ENCODE measurements at places on chromosomes 12 and 14.

GRCh38 chr12:70648191-70648590 lies 11.0 kb upstream of the PTPRB start:
- DNase-seq, result no peak

DNA sequence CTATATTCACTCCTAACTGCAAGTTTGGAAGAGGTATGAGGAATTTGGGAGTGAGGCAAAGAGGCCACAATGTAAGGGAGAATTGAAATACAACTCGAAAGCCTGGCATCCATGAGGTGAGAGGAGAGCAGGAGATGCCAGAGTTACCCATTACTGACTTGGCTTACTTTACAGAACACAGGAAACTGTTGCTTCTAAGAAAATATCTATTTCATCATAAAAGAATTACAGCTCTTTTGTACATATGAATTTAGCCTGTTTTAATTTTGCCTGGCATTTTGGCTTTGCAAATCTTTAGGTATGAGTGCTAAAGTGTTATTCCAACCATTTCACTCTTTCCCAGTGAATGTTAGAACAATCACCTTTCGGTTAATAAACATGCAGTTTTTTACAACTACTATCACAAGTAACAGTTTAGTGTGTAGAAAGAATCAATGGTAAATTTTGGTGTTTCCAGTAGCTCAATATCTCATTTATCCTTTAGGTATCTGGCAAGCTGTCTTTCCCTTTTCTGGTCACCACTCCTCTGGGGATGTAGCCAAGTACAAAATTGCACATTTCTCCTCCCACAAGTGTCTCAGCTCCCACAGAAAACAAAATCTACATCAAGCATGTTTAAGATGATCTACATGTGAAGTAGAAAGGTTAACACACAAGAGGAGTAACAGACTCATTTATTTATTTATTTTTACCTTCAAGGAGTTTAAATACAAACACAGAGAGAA lies 196.6 kb upstream of the DCN start:
- no peak for DNase-seq

- no peak for DNase-seq
These were observed 5.4 kb upstream of the BCAT1 start for GRCh38 chr12:24954261-24954660.

DNA sequence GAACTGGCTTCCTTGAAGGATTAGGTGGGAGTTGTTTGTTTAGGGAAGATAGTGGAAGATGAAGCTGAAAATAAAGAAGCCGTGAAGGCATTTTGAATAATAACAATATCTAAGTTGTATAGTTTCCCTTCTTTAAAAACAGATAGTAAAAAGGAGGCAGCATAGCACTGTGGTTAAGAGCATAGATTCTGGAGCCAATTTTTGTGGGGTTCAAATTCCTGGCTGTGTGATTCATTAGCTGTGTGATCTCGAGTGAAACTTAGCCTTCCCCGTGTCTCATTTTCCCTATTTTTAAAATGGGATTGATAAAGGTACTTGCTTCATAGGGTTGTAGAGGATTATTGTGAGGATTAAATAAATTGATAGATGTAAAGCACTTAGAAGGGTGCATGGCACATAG lies 104.5 kb downstream of the MYRFL start:
- DNase-seq, result no peak

DNA sequence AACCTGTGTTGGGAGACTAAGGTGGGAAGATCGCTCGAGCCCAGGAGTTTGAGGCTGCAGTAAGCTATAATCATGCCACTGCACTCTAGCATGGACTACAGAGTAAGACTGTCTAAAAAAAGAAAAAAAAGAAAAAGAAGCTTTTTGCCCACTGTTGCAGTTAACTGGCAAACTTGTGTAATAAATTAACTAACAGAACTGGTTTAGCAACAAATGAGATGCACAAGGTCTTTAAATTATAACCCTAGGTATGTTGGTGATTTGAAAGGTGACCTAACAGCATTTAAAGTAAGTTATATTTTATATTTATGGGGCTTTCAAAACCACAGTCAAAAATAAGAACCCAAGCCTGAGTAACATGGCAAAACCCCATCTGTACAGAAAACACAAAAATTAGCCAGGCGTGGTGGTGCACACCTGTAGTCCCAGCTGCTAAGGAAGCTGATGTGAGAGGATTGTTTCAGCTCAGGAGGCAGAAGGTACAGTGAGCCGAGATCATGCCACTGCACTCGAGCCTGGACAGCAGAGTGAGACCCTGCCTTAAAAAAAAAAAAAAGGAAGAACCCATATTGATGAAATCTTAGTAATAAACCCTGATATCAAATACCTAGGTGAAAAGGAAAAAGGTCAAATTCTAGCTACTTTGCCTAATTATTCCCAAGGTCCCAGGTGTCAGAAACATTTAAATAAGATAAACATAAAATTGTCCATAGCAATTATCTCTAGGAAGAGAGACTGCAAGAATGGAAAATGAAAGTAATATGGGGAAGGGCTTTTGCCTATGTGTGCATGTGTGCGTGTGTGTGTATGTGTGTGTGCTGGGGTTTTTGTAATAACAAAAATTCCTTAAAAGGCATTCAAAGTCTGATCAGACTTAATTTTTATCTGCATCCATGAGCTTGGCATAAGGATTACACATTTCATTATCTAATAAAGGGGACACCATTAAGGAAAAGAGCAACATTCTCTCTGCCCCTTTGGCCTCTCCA lies 15.4 kb downstream of the SYNE2 start:
- DNase-seq, result no peak

DNA sequence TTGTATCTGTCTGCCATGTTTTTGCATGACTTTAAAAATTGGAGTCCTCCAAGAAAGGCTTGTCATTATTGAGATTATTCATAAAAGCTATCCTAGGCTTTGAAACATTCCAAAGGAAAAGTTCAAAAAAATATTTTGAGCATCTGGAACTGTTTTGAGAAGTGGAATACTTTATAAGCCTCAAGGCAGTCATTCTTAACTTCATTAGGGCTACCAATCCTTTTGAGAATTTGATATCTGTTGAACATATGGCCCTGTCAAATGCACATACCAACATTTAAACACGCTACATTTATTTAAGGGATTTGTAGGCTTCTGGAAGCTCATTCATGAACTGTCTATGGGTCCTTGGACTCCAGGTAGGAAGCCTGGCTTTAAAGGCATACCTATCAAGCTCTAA lies 77.0 kb downstream of the TMEM117 start:
- no peak for DNase-seq

- no peak for DNase-seq
These were observed 13.2 kb downstream of the PXN start for GRCh38 chr12:120252071-120252906.

GRCh38 chr12:102421802-102422583 lies 58.4 kb downstream of the IGF1 start:
- DNase-seq, result no peak

- DNase-seq, result no peak
These were observed 20.9 kb downstream of the SYNE3 start for GRCh38 chr14:95495538-95496025.
